ENCODE measurements at places on chromosomes 2 and 18.

- DNase-seq = no peak
These were observed 273.1 kb downstream of the PHLPP1 start for GRCh38 chr18:62988471-62988870.

DNA sequence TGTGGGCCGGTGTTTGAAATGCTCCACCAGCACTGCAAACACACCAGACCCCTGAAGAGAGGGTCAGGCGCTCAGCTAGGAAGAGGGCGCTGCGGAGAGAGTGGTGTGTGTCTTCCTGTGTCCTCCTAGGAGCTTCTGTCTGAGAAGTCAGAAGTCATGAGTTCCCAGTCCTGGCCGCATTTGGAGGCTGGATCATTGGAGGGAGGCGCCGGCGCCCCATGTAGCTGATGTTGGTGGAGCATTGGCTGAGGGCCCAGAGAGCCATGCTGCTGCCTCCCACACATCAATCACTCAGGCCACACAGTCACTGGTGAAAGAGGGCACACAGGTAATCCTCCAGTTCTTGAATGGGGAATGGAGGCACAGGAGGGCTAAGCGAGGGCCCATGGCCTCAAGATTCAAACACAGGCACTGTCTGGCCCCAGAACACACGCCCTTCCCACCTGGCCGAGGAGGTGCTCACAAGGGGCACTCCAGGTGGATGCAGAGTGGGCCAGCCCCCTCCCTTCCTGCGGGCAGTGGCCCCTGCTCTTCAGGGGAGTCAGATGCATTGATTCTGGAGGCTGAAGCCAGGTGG, 66.3 kb downstream of the RRM2 start:
- DNase-seq = no peak

- no peak for DNase-seq
These were observed 65.1 kb upstream of the REV1 start for GRCh38 chr2:99554871-99555270.

GRCh38 chr2:240170883-240171282, 30.4 kb upstream of the OTOS start:
- DNase-seq = no peak

- DNase-seq = no peak
These were observed 97.2 kb downstream of the IRS1 start for GRCh38 chr2:226702376-226702775.

DNA sequence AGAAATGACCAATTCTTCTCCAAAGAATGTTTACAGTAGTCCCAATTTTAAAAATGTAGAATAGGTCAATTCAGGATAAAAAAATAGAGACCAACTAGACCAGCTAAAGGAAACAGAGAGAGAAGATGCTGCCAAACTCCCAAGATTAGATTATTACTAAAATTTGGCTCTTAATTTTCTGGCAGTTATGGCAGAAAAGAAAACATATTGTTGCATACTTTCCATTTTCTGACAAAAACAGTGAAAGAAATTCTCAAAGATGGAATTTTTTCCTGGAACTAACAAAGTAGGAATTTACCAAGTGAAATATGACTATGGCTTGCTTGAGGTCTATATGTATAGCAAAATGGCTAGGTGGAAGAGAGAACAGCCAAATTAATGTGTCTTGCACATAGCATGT, 138.3 kb upstream of the STK17B start:
- DNase-seq = no peak

GRCh38 chr2:190169221-190170072, 106.9 kb upstream of the MSTN start:
- no peak for DNase-seq

DNA sequence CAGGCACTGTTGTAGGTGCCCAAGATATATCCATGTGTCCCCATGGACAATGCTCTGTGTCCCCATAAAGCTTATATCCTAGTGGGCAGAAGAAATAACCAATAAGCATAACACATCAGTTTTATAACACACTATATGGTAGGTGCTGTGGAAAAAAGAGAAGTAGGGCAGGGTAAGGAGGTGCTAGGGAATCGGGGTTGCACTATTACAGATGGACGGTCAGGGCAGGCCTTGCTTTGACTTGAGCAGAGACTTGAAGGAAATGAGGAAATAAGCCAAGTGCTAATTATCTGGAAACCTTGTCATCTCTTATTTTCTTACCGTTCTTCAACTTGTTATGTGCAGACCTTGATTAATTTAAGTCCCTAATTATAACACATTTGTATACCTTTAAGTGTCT, 82.0 kb downstream of the PHLPP1 start:
- DNase-seq = no peak

GRCh38 chr18:8750954-8751415, 45.6 kb downstream of the MTCL1 start:
- no peak for DNase-seq

GRCh38 chr2:120764991-120765677, 29.5 kb downstream of the GLI2 start:
- DNase-seq = no peak

- no peak for DNase-seq
These were observed 155.5 kb downstream of the IKZF2 start for GRCh38 chr2:212995920-212996319.

DNA sequence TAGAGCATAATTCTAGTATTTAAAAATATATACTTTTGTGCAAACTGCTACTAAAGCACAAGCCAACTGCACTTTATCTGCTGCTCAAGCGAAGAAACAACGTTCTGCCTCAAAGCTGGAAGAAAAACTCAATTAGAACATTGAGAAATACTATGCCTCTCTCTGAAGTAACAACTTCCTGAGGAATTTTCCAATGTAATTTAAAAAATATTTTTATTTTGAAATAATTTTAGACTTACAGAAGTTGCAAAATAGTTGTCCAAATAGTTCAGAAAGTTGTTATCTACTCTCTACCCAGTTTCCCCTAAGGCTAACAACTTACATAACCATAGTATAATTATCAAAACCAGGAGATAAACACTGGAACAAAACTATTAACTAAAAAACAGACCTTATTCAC, 12.3 kb upstream of the POLI start:
- no peak for DNase-seq

- no peak for DNase-seq
These were observed 64.8 kb upstream of the CYP26B1 start for GRCh38 chr2:72212486-72212855.

- DNase-seq = no peak
These were observed 25.2 kb upstream of the FAM117B start for GRCh38 chr2:202609381-202610145.

- no peak for DNase-seq
These were observed 1.5 kb downstream of the RNF152 start for GRCh38 chr18:61891271-61891670.

- DNase-seq = no peak
These were observed 13.2 kb downstream of the TXNDC2 start for GRCh38 chr18:9898792-9899549.

DNA sequence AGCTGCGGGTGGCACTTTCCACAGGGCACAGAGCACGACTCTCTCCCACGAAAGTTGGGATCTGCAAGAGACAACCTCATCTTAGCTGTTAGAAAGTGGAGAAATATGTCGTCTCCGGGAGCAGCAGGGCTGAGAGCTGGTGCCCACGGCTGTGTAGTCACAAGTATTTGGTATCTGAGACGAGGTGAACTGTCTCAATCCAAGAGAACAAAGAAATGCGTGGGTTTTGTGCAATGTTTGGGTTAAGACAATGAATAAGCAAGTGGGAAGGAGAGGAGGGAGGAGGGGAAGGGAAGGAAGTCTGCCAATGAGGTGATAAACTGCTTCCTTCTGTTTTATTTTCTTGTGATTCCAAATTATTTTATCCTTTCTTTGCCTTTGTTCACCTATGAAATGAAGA, 18.0 kb downstream of the DYTN start:
- DNase-seq = no peak

- DNase-seq = no peak
These were observed 15.5 kb upstream of the ARL5A start for GRCh38 chr2:151843691-151844061.

GRCh38 chr2:15789381-15790062, 150.8 kb upstream of the MYCN start:
- no peak for DNase-seq

- no peak for DNase-seq
These were observed 115.6 kb downstream of the CTAGE1 start for GRCh38 chr18:22302144-22302543.

GRCh38 chr2:147589127-147589526, 255.7 kb upstream of the ACVR2A start:
- no peak for DNase-seq

- no peak for DNase-seq
These were observed 42.5 kb upstream of the ZNF519 start for GRCh38 chr18:14174706-14175085.

- no peak for DNase-seq
These were observed 225.4 kb downstream of the FAM210A start for GRCh38 chr18:13500869-13501542.

- no peak for DNase-seq
These were observed 58.1 kb downstream of the ASB1 start for GRCh38 chr2:238484522-238485452.

DNA sequence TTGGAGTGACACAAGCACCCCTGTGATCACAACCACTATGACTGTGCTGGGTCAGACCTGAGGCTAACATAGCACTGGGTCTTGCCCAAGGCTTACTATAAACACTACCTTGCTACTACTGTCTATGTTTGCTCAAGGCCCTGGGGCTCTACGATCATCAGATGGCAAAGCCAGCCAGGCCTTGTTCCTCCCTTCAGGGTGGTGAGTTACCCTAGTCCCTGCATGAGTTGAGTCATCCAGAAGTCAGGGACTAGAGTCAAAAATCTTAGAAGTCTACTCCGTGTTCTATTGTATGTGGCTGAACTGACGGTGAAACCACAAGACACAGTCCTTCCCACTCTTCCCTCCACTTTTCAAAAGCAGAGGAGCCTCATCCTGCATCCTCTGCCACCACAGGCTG, 551.2 kb upstream of the FSIP2 start:
- DNase-seq = no peak

GRCh38 chr2:238422285-238422684, 4.4 kb upstream of the ASB1 start:
- no peak for DNase-seq

DNA sequence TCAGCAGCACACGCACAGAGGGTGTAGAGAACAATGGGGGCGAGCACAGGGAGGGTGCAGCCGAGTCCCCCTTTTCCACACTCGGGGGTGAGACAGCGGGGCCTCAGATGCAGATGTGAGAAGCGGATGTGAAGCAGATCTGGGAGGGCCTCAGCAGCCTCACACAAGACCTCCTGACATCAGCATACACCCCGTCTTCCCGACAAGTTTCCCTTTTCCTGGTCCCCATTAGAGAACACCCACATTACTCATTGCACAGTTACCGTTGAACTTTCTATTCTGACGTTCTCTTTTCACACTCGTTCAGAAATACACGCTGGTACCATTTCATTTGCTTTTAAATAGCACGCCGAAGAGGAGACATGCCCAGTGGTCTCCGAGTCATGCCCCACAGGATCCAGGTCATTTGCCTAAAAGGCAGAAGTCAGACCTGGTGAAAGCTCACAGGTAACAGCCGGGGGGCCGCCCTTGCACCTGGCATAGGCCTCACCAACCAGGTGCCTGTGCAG, 129.5 kb upstream of the ID2 start:
- DNase-seq = no peak

GRCh38 chr2:240620859-240621258, 4.4 kb upstream of the GPR35 start:
- DNase-seq = no peak

DNA sequence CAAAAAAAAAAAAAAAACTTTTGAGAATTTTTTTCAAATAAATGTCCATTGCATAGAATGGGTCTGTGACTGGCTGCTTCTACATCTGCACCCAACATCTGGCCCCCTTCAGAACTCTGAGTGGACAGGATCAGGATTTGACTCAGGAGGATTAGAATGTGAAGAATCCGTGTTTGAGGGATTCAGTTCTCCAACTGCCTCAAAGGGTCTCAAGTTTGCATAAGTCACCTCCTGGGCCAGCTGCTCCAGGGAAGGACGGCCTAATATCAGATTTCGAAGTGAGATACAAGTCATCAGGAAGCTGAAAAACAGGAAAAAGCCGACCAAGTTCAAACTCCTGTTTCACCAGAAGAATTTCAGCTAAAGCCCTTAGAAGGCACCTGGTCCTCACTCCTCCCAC, 10.9 kb downstream of the MAT2A start:
- DNase-seq = no peak

GRCh38 chr2:124163840-124164239, 138.8 kb downstream of the CNTNAP5 start:
- no peak for DNase-seq

GRCh38 chr2:157441072-157441454, 2.8 kb downstream of the CYTIP start:
- DNase-seq = no peak

DNA sequence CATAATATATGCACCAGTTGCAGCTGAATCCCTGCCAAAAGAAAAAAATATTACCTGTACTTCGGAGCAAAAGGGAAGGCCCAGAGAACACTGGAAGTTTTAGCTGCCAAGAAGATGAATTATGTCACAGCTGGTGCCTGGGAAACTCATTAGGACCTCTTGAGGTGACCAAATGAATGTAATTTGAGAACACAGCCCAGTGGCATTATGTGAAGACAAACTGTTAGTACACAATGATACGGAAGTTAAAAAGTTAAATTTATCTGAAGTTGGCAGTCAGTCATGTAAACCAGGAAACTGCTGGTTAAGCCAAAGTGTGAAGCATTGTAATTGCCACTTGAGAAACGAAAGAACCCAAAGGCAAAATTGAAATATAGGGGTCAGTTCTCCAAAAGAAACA, 80.7 kb downstream of the EML4 start:
- DNase-seq = no peak

- DNase-seq = peak; percentile 74
These were observed 11.3 kb downstream of the STK17B start for GRCh38 chr2:196160101-196160500.

GRCh38 chr18:48707636-48708296, 168.9 kb downstream of the CTIF start:
- DNase-seq = no peak

- no peak for DNase-seq
These were observed 370.4 kb downstream of the SOCS6 start for GRCh38 chr18:70659036-70659925.

DNA sequence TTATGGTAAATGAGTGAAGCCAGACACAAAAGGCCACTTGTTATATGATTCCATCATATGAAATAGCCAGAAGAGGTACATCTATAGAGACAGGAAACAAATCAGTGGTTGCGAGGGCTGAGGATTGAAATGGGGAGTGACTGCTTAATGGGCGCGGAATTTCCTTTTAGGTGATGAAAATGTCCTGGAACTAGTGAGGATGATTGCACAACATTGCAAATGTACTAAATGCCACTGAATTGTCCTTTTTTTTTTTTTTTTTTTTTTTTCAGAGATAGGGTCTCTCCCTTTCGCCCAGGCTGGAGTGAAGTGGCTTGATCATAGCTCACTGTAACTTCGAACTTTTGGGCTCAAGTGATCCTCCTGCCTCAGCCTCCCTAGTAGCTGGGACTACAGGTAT, 15.3 kb upstream of the GAREM2 start:
- no peak for DNase-seq

- no peak for DNase-seq
These were observed 369.6 kb downstream of the FBXO15 start for GRCh38 chr18:73778032-73778359.

- no peak for DNase-seq
These were observed 53.4 kb downstream of the SERPINB7 start for GRCh38 chr18:63828656-63829055.

- DNase-seq = no peak
These were observed 5.5 kb downstream of the ATP6V1B1 start for GRCh38 chr2:70941186-70941585.

Data from activated T-helper 1 cell treated with anti-CD3 and anti-CD28 coated beads, Interleukin-12 subunit alpha, Interleukin-12 subunit beta, Interleukin-2, Interleukin-4 antibody, amounts not matched to agents 30 ng/mL and 10 ng/mL and 1 ng/mL, durations not matched to agents 14 hours and 24 hours and 36 hours (primary cell).